ENCODE measurements at places on chromosomes 7 and 10.
A peak's percentile ranks its signal among the peaks of the same experiment; 100 is the strongest.

GRCh38 chr10:4196771-4197390 is 411.9 kb upstream of the KLF6 start:
- DNase-seq = no peak

- no peak for DNase-seq
Observed at GRCh38 chr10:125294109-125294508, 133.7 kb upstream of the CTBP2 start.

GRCh38 chr7:115679976-115680375 is 350.6 kb downstream of the TFEC start:
- DNase-seq = no peak

DNA sequence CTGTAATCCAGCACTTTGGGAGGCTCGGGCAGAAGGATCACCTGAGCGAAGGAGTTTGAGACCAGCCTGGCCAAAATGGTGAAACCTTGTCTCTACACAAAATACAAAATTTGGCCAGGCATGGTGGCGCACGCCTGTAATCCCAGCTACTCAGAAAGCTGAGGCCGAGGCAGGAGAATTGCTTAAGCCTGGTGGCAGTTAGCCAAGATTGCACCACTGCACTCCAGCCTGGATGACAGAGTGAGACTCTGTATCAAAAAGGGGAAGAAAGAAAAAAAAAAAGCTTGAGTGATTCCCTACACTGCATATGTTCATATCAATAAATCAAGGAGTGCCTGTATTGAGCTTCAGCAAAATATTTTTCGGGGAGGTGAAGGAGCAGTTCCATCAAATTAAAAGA is 45.8 kb upstream of the SRRM3 start:
- peak; percentile 18 for DNase-seq

DNA sequence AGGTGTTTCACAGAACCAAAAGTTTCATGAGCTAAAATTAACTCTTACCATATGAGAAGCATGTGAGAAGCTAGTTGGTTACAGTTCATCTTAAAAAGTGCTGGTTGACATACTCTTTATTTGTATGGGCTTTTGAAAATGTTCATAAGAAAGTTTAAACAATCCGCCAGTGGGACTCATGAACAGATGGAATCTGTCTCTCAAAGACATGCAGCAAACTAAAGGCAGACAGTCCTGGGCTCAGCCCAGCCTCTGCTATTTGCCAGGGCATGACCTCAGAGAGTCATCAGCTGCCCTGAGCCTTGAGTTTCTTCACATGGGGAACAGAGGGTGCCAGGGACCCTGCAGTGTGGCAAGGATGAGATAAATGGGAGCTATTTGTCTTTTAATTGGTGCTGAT is 3.2 kb downstream of the PYROXD2 start:
- no peak for DNase-seq

DNA sequence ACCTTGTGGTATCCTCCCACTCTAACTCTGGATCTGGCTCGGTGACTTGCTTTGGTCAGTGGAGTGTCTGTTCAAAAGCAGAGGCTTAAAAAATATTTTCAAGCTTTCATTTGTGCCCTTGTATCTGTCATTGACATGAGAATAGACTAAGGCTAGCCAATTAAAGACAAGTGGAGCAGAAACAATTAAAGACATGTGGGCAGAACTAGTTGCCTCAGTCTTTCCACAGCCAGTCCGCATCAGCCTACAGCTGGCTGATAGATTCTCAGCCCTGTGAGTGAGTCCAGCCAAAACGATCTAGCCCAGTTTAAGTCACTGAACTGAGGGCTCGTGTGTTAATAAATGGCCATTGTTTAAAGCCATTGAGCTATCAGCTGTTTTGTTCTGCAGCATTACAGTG is 185.2 kb upstream of the DGKB start:
- DNase-seq = no peak

DNA sequence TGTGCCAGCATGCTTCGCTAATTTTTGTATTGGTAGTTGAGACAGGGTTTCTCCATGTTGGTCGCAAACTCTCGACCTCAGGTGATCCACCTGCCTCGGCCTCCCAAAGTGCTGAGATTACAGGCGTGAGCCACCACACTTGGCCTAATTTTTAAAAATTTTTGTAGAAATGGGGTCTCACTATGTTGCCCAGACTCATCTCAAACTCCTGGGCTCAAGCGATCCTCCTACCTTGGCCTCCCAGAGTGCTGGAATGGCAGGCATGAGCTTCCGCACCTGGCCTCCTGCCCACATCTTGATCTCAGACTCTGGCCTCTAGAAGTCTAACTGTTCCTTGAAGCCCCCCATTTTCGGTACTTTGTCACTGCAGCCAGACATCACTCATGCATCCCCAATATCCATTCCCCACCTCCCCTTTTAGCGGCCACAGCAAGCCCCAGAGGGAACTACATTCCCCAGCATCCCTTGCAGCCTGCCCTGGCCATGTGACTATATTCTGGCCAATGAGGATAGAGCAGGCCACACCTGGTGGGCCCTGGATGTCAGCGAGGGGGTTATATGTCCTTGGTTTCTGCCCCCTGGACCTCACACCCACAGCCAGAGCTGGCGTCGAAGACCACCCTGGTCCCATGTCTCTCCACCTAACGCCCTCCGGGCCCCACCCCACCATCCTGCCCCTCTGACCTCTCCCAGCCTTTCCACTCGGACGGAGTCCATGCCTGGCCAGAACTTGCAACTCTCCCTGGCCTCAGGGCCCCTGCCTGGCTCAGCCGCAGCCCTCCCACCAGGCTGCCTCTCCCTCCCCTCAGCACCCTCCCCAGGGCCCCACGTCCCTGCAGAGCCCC is 33.8 kb downstream of the MICALL2 start:
- DNase-seq = no peak

Data from CD4-positive, alpha-beta T cell treated with Interferon alpha-2 for 1 hour (primary cell).